Activated gamma-delta T cell (primary cell): ENCODE measurements at places on chromosomes 6 and 20.

GRCh38 chr6:34890533-34890925, 1.5 kb downstream of the ANKS1A start:
- no peak for DNase-seq

DNA sequence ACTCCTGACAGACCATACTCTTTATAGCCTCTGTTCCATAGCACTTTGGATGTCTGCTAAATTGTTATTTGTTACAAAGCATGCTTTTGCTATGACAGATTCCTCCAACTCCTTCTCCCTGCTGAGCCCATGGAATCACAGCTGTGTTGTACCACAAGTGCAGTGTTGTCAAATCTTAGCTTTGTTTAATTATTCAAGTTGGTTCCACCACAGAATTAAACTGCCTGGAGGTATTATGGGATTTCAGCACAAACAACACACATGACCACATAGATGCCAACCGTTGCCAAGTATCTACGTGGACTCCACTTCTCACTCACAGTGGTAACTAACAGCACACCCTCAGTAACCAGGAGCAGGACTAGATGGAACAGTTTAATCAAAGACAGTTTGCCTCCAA, 32.7 kb upstream of the MARCKS start:
- no peak for DNase-seq

DNA sequence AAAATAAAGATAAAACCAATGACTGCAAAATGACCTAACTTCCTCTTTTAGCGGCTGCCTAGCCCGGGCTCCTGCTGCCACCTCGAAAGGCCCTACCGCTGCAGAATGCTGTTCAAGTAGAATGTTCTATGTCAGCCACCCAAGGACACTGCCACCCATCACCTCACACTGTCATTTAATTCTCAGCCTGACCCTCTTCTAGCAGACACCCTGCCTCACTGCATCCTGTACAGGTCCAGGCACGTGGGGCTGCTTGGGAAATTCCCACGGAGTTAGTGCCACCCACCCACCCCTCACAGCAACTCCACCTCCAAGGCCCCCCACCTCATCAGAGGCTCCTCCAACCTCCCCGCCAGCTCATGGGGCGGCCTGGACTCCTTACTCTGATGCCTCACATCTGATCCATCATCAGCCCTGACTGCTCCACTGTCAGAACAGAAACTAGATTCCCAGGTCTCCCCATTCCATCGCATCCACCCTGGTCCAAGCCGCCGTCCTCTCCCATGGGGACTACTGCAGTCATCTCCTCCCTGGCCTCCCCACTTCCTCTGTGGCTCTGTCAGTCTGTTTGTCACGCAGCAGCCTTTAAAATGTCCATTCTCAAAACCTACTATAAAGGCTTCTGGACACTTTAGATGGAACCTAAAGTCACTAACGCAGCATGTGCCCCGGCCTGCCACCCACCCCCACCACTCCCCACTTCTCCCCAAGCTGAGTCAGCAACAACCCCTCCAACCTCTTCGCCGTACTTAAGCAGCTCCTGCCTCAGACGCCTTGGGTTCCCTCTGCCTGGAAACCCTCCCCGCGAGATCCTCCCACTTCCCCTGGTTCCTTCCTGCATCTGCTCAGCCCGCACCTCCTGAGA, 17.0 kb downstream of the NFATC2 start:
- DNase-seq: peak; percentile 47

DNA sequence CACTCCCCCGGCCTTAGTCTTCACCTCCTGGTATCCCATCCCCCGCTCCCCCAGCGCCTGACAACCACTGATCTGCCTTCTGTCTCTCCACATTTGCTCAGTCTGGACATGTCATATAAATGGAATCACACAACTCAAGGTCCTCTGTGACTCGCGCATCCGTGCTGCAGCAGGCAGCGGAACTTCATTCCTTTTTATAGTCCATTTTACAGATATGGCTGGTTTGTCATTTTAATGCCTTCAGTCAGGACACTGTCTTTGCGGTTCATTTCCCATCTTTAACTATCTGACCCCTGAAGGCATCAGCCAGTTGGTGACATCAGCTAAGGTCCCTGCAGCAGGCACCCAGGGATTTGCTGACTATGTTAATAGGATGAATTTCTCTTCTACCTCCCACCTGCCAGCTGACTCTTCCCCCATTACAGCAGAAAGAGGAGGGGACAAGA, 125.7 kb downstream of the ZMYND8 start:
- no peak for DNase-seq

DNA sequence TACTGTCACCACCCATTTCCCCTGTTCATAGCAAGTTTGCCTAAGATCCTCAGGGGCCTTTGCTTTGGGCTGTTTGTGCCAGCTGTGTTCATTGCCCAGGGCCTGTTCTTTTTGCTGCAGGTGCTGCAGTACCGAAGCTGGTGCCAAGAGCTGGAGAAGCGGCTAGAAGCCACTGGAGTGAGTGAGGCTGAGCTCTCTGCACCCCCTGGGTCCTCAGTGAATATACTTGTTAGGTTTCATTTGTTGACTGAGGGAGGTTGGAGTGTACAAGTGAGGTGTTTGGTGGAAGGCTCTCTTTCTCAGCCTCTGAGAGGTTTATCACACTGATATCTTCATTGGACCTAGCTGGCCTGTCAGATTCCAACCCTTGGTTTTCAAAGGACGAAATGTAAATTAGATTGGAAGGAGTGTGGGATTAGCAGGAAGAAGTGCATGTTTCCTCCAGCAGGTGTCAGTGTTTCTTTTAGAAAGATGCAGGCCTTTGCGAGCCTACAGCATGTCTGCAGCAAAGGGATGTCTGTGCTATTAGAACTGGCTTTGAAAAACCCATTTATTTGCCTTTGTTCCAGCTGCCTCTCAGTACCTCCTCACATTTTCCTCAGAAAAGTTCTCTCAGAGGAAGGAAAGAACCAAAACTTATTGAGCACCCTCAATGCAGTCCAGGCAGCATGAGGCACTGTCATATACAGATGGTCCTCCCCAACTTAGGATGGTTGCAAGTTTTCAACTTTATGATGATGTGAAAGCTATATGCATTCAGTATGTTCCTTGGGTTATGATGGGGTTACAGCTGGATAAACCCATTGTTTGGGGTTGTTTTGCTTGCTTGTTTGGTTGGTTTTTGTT, 8.3 kb downstream of the CEP250 start:
- DNase-seq: no peak

DNA sequence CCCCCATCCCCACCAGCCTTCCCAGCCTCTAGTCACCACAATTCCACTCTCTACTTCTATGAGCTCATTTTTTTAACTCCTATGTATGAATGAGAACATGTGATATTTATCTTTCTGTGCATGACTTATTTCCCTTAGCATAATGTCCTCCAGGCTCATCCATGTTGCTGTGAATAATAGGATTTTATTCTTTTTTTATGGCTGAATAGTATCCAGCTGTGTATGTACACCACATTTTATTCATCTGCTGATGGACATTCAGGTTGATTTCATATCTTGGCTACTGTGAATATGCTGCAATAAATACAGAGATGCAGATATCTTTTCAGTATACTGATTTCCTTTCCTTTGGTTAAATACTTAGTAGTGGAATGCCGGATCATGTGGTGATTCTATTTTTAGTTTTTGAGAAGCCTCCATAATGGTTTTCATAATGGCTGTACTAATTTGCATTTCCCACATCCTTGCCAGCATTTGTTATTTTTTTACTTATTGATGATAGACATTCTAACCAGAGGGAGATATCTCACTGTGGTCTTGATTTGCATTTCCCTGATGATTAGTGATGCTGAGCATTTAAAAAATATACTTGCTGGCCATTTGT, 194.9 kb downstream of the PACRG start:
- no peak for DNase-seq

DNA sequence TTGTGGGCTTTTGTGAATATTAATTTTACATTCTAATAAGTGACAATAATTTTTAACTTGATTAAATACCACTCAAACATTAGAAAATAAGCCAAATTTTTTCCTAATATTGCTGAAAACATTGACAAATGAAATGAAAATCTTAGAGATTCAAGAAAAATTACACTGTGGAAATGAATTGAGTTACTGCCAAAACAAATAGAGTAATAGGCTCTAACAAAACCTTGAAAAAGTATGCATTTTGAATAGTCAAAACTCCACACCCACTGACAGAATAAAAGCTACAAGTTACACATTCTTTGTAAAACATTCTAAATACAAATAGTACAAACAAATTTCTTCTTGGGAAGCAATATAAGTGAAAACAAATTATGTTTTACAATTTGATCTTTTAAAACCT, 5.9 kb downstream of the TBX18 start:
- no peak for DNase-seq

DNA sequence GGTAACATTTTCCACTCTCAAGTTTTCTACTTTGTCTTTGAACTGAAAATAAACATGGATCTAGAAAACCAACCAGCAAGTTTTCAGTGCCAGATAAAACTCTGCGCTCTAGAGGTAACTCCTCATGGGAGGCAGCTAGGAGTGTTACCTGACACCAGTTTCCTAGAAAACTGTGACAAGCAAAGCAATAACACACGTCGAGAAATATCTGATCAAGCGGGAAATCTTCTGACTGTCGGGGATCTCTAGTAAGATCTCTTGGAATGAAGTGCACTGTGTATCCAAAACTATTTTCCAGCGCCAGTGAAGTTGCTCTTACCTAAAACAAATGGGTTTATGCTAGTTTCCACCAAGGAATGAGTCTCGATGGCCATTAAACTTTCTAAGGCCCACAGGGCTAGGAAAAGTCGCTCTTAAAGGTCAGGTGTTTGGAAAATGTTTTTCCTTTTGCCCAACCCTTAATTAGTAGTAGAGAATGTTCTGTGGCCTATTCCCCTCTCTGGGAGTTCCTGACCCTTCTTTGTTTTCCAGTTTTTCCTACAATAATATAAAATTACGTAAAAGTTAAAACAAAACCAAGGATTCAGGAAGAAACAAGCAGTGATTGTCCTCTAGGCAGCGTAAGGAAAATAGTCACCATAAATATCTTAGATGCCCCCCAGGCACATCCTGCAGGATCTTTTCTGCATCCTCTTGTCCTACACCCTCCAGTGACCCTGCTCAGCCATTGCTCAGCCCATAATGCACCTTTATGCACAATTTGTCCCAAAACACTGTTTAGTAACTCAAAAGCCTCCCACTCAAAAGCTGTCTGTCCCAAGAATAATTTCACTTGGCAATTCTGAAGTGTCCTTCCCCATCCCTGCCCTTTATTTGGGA, 137.7 kb upstream of the AKAP12 start:
- DNase-seq: no peak

GRCh38 chr20:25236450-25237304, 11.2 kb upstream of the PYGB start:
- DNase-seq: no peak

DNA sequence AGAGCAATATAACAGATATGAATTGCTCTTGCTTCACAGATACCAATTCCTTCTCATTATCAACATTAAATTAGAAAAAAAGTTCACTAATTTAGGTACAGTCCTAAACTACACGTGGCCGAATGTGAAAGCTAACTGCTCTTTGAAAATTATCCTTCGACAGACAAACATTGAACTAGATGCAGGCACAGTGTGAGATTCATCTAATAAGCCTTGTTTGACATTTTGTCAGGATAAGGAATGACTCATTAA, 1.1 kb downstream of the FAM184A start:
- no peak for DNase-seq

DNA sequence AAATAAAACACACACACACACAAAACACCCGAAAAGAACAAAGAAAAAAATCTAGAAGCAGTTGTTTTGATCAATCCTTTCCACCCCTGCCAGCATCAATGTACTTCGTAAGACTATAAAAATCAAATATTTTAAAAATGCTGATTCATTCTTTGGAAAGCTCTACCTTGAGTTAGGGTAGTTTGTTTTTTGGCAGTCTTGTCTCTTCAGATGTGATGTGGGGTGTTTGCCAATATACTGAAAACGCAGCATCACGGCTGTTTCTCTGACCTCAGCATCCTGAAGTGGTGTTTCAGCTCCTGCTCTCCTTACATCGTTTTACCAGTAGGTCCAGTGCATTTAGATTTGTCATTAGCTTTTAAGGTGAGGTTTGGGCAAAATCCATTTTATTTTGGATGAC, 526.0 kb downstream of the UTRN start:
- DNase-seq: no peak
